ENCODE measurements at places on chromosomes 4 and X.

GRCh38 chrX:9878146-9878820, 88.9 kb upstream of the CLDN34 start:
- no peak for DNase-seq

DNA sequence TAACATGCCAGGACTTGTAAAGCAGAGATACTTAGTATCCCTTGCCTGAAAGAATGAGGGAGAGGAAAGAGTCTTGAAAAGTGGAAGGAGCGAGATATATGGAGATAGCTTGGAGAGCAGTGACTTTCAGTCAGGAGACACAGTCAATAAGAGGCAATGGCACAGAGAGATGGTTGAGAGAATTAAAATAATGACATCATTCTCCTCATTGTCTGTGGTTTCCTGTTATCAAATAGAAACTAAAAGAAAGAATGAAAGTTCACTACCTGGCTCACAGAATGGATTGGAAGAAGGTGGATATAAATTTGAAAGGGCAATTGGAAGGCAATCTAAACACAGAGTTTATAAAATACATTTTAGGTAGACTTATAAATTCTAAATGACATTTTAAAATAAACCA, 760.2 kb upstream of the AADAT start:
- DNase-seq = no peak

DNA sequence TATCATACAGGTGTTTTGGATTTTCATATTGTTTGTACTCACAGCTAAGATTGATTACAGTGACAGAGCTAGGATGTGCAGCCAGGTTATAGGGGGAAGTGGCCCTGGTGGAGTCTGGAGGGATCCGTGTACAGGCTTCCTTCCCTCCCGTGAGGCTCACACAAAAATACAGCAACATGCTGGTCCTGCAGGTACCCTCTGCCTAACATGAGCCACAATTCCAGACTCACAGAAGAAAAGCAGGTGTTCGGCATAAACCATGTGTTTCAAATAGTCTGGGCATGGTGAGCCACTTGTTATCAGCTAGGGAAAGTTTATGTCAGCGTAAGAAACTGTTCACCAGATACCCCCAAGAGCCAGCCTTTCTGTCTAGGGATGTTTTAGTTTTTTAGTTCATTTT, 82.9 kb downstream of the HTT start:
- no peak for DNase-seq

- no peak for DNase-seq
Measured at GRCh38 chrX:34918091-34918736, 24.4 kb upstream of the FAM47B start.

- no peak for DNase-seq
Measured at GRCh38 chr4:11299016-11299415, 129.7 kb downstream of the HS3ST1 start.

DNA sequence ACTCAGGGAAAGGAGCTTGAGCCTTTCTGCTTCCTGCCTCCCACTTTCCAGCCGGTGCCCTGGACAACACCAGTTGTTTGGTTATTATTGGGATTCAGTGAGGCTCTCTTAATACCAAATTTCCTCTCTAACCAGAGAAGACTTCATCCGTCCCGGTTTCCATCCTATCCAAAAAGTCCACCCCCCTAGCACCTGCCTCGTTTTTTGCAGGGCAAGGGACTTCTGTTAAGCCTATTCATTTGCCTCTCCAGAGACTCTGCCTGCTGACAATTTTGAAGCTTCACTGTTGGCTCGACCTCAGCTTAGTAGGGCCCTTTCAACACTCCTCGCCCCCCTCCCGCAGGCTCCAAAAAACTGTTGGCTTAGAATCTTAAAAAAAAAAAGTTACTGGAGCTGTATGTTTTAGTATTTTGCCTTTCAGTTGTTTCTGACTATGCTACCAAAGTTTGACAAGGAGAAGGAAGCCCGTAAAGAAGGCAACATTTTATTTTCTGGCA, 779 bp upstream of the PRSS12 start:
- no peak for DNase-seq

DNA sequence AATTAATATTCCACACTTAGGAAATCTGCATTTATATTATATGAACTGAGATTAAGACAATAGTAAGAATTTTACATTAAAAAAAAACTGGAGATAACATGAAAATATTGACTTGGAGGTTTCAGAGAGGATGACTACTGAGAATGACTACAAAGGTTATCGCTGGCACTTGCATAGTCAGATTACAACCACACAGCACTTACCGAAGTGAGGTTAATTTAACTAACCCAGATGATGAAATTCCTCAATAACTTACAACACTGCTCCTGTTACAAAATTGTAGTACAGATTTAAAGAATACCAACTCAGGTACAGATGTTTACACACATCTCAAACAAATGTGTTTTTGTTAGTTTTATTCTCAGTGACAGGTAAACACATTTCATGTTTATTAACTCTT, 283.5 kb downstream of the CAMK2D start:
- no peak for DNase-seq

DNA sequence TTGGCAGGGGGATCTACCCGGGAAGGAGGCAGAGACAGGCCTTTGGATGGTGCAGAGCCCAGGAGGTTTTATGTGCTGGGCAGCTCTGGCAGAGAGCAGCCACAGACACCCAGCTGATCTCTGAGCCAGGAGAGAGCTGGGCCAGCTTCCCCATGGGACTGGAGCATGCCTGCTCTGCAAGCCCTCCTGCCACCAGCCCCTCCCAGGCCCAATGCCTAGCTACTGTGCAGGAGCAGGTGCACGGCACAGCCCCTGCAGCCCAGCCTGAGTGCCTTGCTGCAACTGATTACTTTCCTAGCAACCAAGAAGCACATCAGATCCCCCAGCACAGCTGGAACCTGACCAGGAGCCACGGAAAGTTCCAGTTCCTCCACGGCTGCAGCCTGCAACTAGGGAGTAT, 57.8 kb upstream of the BEND2 start:
- DNase-seq = no peak

DNA sequence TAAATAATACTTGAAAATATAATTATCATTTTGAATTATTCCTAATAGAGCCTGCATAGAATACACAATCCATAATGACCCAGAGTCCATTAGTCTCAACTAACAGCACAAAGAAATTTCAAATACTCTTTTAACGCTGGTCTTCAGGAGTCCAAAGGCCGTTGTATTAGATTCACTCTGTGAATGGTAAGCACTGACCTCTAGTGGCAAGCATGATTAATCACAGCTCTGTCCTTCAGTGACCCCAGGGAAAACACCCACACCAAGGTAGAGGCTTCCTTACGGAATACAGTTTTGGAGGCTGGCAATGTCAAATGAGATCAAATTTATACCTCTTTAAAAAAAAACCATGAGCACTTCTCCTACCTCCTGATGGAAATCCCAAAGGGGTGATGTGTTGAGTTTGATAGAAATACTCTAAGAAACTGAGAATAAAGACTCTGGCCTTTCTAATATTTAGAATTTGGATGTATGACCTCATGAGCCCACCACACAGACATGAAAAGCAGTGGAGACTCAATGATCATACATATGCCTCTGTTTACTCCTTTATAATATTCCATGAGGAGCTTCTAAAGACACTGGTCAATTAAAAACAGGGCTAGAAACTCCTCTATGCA, 147.2 kb upstream of the DKK2 start:
- no peak for DNase-seq

- DNase-seq = no peak
Measured at GRCh38 chrX:119410027-119410819, 11.1 kb downstream of the SLC25A43 start.

GRCh38 chr4:52618795-52619590, 40.1 kb downstream of the USP46 start:
- DNase-seq = no peak

DNA sequence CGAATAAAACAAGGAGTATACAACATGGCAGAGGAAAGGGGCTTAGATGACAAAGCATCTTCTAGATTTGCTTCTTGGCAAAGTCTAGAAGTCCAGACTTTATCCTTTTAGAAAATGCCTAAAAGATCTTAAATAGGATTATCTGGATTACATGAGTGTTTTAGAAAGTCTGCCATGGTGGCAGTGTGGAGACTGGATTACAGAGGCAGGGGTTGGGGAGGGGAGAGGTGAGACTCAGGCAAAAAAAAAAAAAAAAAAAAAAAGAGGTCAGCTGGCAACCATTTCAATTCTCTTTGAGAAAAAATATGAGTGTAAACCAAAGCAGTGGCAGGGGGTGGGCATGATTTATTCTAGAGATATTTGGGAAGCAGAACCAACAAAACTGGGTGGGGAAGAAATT, 17.4 kb downstream of the ZNF827 start:
- DNase-seq = no peak

GRCh38 chrX:23742697-23743622, at the start of gene ACOT9:
Gene ACOT9, minus strand, starts transcription at chrX:23743276. Its CDS starts 132 bp downstream, at chrX:23743144.
- DNase-seq = peak; percentile 7

- peak; percentile 1 for DNase-seq
Measured at GRCh38 chrX:72305286-72306084, at the start of gene CITED1. Gene CITED1, minus strand, starts transcription at chrX:72305914. Its CDS starts 3,045 bp downstream, at chrX:72302869.

DNA sequence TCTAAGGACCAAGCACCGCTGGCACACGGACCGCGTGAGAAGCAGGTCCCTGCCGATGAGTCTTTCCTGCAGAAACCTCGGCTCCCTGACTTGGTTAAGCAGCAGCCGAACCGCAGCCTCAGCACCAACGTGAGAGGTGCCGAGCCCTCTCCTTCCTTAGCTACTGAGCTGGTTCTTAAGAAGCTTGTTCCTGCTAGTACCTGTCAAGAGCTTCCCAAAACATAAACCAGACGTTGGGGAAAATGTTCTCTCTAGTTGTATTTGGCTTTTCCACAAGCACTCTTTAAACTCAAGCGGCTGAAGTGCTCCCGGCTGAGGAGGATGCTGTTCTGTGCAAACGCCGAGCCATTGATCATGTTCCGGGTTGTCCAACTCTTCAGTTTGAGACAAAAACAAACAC, 29.3 kb upstream of the TLR3 start:
- DNase-seq = no peak

GRCh38 chr4:15413623-15414019, 14.2 kb upstream of the C1QTNF7 start:
- no peak for DNase-seq

DNA sequence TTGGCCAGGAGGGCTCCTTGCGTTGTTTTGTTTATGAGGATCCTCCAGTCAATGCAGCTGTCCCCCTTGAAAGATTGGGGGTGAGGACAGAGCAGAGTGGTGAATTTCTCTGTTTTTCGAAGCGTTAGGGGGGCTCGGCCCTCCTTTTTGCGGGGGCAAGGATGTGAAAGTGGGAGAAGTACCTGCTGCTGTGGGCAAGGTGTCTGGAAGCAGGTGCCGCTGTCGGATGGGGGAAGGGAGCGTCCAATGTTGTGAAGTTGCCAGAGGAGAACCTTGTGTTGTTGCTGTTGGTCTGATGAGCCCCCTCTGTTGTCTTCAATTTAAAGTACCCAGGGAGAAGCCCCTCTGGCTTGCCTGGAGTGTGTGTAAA, 613 bp downstream of the GLRB start:
- no peak for DNase-seq

DNA sequence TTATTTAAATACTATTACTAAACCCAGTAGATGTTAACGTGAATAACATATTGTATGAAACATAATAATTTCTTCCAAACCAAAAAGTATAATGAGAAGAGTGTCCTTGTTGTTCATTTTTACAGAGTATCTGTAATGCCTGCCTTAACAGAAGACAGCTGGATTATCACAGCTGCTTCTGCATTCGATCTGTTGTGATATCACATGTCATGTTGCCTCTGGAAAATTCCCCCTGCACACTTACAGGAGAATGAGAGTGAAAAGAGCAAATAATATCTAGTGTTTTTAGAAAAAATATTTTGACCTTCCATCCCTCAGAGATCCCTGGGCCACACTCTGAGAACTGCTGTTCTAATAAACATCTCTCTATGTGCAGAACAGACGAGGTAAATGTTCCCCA, 240.1 kb upstream of the NOCT start:
- no peak for DNase-seq

DNA sequence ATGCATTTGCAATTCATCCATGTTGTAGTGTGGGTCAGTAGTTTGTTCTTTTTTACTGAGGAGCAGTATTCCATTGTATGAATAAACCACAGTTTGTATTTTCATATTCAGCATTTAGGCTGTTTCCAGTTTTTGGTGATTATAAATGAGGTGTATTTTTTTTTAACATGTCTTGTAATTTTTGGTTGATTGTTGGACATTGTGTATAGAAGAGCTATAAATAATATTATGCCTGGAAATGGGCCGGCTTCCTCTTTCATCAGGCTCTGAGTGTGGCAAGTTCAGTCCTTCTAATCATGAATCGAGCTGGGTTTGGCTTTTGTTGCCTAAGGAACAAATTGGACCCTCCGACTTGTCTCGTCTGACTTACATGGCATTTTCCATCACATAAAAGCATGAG, 115.7 kb downstream of the PSAPL1 start:
- DNase-seq = no peak

DNA sequence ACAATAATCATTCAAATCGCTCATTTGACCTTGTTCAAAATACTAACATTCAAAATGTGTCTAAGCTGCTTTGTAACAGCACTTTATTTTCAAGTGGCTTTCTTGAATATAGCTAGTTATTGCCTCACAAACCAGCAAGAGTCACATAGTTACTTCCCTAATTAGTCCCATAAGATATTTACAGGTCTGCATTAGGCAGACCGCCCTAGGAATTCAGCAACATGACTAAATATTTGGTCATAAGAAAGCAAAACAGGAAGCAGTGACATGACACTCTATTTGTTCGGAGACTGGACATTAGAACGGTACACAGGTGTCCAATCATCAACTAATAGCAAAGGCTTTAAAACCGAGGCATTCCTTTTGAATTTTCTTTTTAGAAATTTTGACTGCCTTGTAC, 262.0 kb downstream of the COL25A1 start:
- no peak for DNase-seq

- no peak for DNase-seq
Measured at GRCh38 chrX:110985470-110985869, 110.5 kb upstream of the PAK3 start.

GRCh38 chr4:52196606-52197130, 145.6 kb downstream of the SPATA18 start:
- DNase-seq = no peak

GRCh38 chrX:71514367-71515037, 18.4 kb upstream of the OGT start:
- no peak for DNase-seq

- no peak for DNase-seq
Measured at GRCh38 chr4:143186649-143187048, 1.9 kb downstream of the USP38 start.

GRCh38 chrX:10989386-10989785, 121.7 kb upstream of the HCCS start:
- no peak for DNase-seq

DNA sequence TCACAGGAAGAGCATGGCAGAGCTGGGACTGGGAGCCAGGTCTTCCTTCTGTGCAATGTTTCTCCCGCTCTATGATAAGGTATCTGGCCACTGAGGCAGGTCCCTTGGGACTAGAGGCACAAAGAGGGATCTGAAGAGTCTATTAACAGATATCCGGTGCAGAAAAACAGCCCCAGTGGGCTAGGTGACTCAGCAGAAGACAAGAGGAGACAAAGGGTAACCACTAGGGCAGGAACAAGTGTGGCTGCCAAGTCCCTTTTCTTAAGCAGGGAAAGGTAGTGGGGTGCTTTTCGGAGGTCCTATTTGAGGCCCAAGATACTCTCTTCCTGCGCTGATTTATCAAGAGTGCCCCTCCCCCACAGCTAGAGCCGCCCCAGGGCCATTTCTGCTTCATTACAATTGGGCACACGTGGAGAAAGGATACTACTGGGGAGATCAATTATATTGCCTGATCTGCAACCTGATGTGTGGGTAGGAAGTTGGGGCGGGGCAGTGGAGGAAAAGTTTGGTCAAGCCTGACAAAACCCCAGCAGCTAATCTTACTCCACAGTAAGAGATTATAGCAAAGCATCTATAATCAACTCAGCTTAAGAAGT, at the start of gene DGAT2L6:
DGAT2L6 (plus strand) TSS at position 546 of the 596 bp plus-strand sequence. CDS start 100 bp downstream, outside the sequence.
- no peak for DNase-seq

Measured in activated naive CD4-positive, alpha-beta T cell (primary cell).